ENCODE measurements at places on chromosomes 1 and 21.

- no peak for DNase-seq
Measured at GRCh38 chr21:42007356-42007940, 2.7 kb downstream of the ZBTB21 start.

- DNase-seq: no peak
Measured at GRCh38 chr1:154295408-154296235, 23.2 kb downstream of the HAX1 start.

GRCh38 chr1:32611859-32612188, 38.5 kb downstream of the ZBTB8OS start:
- DNase-seq: no peak

DNA sequence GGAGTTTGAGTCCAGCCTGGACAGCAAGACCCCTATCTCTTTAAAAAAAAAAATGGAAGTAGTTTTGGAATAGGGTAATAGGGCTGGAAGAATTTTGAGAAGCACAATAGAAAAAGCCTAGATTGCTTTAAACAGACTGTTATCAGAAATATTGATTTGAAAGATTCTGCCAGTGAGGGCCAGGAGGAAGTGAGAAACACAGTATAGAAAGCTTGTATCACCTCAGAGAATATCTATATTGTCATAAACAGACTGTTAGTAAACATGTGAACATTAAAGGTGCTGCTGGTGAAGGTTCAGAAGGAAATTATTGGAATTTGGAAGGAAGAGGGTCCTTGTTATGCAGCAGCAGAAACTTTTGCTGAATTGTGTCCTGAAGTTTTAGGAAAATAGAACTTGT, 24.8 kb upstream of the PSEN2 start:
- no peak for DNase-seq

- no peak for DNase-seq
Measured at GRCh38 chr1:179175011-179175841, 54.3 kb downstream of the ABL2 start.

GRCh38 chr1:236659792-236660587, 26.3 kb upstream of the ACTN2 start:
- no peak for DNase-seq

DNA sequence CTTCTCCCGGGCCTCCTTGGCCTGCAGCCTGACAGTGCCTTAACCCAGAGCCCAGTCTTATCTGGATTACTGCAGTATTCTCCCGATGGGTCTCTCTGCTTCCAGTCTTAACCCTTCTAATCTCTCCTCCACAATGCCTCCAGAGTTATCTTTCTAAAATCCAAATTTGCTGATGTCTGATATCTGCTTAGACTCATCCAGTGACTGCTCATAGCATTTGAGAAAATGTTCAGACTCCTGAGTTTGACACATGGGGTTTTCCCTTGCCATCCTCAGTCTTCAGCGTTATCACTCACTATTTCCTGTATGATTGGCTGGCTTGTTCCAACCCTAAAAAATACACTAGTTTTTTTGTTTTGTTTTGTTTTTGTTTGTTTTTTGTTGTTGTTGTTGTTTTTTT, 102.0 kb downstream of the FMN2 start:
- no peak for DNase-seq

GRCh38 chr21:34935452-34935851, 113.7 kb downstream of the RUNX1 start:
- no peak for DNase-seq

DNA sequence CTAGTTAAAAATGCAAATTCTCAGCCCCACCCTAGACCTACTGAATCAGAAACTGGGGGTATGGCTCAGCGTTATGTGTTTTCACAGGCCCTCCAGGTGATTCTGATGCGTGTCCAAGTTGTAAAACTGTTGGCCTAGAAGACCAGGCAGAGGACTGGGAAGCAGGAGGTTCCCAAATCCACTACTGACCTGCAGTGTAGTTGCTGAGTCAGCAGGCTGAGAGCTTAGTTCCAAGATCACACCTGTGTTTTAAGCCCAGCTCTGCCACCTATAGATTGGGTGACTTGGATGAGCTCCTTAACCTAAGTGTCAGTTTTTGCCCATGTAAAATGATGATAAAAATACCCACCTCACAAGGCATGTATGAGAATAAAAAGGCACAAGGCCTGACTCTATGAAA, 4.1 kb downstream of the GRHL3 start:
- no peak for DNase-seq

DNA sequence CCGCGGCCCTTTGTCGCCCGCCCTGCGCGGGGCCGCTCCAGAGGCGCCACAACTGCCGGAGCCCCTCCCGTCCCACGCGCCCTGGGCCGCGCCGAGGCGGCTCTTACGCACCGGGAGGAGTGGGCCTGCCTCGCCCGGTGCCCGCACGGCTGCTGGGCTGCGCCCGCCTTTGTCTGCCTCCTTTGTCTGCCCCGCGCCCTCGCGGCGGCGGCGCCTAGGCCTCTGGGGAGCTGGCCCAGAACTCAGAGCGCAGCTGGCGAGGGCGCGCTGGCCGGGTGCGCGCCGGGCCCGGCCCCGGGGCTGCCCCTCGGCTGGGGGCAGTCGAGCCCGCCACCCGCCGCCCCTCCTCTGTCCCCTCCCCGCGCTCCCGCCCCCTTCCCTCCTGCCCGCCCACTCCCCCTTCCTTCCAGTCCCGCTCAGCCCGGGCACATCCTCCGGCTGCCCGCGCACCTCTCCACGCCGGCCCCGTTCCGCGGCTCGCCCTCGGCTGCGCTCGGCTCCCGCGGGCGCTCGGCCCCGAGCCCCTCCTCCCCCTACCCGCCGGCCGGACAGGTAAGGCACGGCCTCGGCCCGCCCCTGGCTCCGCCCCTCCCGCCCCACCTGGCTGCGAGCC, at the start of gene DRAXIN:
DRAXIN (plus strand) TSS at position 409 of the 613 bp plus-strand sequence. CDS start 14,549 bp downstream, outside the sequence.
- DNase-seq: no peak

DNA sequence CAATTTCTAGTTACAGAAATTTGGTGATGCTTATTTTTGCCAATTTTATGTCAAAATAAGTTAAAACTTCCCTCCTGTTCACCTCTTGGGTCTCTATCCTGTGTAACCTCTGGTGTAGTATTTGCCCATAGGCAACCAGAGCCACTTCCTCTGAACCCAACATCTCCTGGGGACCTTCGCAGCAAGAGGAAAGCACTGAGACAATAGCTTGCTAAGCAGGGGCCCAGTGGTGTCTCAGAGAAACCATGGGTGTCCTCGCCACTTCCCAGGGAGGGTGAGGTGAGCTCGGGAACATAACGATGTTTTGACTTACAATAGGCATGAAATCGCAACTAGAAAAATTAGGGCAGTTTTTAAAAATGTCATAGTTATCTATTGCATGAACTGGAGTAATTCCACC, 56.4 kb upstream of the SCCPDH start:
- DNase-seq: no peak

- DNase-seq: peak; percentile 38
Measured at GRCh38 chr1:210769473-210769872, 364.5 kb downstream of the KCNH1 start.

Data from NCI-H1436 treated with DMSO at 0.1 percent for 48 hours (cell line).